Stimulated activated CD4-positive, alpha-beta T cell treated with anti-CD3 and anti-CD28 coated beads, Interleukin-15, amount 100 ng/mL, for 1 hour (primary cell): ENCODE measurements at places on chromosomes 3 and 15.

DNA sequence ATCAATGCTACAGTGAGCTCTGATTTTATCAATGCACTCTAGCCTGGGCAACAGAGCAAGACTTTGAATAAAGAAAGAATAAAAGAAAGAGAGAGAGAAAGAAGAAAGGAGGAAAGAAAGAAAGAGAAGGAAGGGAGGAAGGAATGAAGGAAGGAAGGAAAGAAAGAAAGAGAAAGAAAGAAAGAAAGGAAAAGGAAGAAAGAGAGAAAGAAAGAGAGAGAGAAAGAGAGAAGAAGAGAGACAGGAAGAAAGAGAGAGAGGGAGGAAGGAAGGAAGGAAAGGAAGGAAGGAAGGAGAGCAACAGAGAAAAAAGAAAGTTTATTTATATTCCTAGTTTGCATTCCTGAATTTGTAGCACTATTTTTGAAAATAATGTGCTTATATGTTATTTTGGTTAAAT lies 52.3 kb upstream of the ITGA11 start:
- no peak for DNase-seq

- no peak for DNase-seq
These were observed 3.1 kb downstream of the HGD start for GRCh38 chr3:120678984-120679383.

- DNase-seq = no peak
These were observed 37.8 kb downstream of the SLC24A1 start for GRCh38 chr15:65659502-65660052.

DNA sequence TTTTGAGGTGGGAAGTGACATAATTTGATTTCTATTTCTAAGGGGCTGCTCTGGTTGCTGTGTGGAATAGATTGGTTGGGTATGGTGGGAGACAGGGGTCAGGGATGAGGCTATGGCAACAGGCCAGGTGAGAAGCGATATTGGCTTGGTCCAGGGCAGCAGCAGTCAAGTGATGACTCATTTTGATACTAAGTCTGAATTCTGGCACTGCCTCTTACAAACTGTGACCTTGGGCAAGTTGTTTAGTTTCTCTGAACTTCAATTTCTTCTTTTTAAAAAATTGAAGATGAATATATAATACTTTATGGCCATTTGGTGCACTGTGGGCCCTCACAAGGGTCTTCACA lies 40.4 kb upstream of the CLSTN2 start:
- DNase-seq = no peak

GRCh38 chr3:165254812-165255211 lies 58.6 kb upstream of the SLITRK3 start:
- no peak for DNase-seq
